Esophagus muscularis mucosa (tissue), 4 donors: ENCODE measurements at places on chromosomes 2 and 18. TPM values are rescaled to one million over a fixed set of nuclear protein-coding genes. Genes with fewer than 3 reads are reported as not detected.
A peak's percentile ranks its signal among the peaks of the same experiment; 100 is the strongest.

The CLEC4F gene
- total RNA-seq = 0.13 TPM

The MEIS1 gene
- total RNA-seq = 166 TPM

The KCNJ13 gene
- total RNA-seq = not detected

The PDCD1 gene
- total RNA-seq = 0.11 TPM

The ITGB1BP1 gene
- total RNA-seq = 91.4 TPM

The TWIST2 gene
- total RNA-seq = 37.4 TPM

The FOXD4L1 gene
- total RNA-seq = 0.17 TPM

The MZT2A gene
- total RNA-seq = 107 TPM

The CRYBA2 gene
- total RNA-seq = not detected

The INPP5D gene
- 8.0 TPM for total RNA-seq

The SPDYA gene
- 1.2 TPM for total RNA-seq

The ELOA2 gene
- total RNA-seq = not detected

DNA sequence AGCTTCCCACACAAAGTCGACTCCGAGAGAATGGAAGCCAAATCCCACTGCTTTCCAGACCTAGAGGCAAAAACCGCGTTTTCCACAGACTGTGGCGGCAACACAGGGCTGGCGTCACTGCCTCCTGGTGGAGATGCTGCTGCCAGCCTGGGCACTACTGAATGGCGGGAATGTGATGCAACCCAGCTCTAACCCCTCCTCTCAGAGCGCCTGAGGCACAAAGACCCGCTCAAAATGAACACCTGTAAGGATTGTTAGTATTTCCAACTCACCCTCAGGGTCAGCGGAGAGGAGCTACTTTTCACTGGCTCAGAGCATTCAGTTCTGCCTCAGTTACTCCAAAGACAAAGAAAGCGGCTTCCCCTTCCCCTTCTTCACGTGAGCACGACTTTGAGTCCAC lies 548.0 kb upstream of the SALL3 start:
- DNase-seq = peak; percentile 84

DNA sequence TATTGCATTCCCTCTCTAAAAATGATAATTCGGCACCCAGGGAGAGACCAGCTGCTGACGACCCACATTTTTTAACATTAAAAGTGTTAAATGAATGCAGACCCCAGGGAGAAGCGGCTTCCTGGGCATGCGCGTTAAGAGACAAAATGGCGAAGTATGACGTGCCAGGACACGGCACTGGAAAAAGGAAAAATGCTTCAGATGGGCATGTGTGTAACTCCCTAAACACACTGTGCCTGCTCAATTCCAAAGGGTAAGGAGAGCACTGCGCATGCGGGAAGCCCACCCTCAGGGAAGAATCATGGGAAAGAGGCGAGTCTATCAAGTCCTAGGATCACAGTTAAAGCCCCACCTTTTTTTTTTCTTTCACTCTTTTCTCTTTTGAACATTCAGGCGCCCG lies 58.1 kb downstream of the CYP26B1 start:
- no peak for DNase-seq

- DNase-seq = peak; percentile 91
Measured at GRCh38 chr18:10417664-10418063, 36.8 kb upstream of the APCDD1 start.

GRCh38 chr2:22800412-22800811 lies 584.6 kb upstream of the KLHL29 start:
- no peak for DNase-seq

GRCh38 chr18:8659609-8660242 lies 45.6 kb upstream of the MTCL1 start:
- DNase-seq = no peak

DNA sequence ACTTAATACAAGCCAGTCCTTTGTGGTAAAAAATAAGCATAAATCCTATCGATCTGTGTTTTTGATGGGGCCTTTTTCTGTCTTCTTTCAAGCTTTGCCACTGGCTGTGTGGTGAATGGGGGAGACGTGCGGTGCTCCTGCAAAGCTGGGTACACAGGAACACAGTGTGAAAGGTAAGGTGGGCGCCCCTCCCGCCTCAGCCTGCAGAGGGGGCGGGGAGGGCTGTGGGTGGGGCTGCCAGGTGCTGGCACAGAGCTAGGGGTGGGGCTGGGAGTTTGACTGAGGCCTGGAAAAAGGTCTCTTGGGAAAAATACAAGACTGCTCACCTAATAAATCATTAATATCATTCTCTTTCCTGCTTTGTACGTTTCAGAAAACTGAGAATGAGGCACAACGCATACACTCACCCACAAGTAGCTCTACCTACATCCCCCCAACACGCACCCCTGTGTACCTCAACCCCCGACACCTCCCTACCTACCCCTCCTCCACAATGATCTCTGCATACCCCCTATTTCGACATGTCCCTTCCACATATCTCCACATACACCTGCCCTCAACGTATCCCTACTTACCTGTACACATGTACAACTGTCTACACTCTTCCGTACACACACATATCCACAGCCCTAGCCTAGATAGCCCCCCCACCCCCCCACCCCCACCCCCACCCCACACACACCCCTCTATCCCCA lies 129.7 kb upstream of the TTC39C start:
- peak; percentile 88 for DNase-seq

DNA sequence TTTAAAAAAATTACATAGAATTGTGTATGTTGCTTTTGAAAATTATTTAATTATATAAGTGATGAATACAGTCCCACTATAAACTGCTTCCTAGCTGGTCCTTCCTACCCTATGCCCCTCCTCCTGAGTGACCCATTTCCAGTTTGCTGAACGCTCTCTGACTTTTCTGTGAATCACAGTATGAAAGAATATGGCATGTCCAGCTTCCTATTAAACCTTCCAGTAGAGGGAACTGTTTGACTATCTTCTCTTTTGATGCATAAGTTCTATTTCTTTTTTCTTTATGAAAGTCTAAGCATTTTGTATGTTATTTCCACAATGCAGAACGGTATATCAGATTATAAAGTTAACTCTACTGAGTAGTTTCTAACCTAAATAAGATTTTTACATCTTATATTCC lies 41.3 kb downstream of the PSMG2 start:
- DNase-seq = no peak

DNA sequence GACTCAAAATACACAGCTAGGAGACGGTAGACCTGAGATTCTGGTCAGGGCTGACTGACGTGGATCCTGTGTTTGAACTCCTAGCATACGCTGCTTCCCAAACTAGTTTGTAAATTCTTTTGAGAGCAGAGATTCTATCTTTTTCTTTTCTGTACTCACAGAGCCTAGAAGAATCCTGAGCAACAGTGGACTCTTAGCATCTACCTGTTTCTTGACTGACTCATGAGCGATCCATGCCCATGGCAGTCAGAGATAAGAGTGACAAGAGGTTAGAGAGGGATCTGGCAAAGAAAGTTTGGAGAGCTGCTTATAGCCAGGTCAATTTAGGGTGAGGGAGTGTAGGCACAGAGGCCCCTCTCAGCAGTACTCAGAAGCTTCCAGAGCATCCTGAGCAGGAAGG lies 41.1 kb upstream of the PPP1CB start:
- no peak for DNase-seq

GRCh38 chr2:109144721-109145120 lies 15.7 kb downstream of the SH3RF3 start:
- no peak for DNase-seq

DNA sequence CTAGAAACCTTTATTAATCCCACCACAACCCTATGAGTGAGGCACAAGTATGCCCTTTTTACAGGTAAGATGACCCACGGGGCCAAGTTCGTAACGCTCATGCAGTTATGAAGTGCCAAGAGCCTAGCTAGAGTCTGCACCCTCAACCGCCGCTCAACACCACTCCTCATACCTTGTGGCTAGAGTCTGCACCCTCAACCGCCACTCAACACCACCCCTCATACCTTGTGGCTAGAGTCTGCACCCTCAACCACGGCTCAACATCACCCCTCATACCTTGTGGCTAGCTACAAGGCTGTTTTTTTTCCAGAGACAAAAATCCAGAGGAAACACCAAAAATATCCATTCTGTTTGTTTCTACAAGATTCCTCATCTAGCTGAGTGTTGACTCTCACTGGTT lies 4.6 kb downstream of the TXNL4A start:
- DNase-seq = no peak

GRCh38 chr2:96897491-96898134 lies 27.7 kb upstream of the SEMA4C start:
- no peak for DNase-seq

DNA sequence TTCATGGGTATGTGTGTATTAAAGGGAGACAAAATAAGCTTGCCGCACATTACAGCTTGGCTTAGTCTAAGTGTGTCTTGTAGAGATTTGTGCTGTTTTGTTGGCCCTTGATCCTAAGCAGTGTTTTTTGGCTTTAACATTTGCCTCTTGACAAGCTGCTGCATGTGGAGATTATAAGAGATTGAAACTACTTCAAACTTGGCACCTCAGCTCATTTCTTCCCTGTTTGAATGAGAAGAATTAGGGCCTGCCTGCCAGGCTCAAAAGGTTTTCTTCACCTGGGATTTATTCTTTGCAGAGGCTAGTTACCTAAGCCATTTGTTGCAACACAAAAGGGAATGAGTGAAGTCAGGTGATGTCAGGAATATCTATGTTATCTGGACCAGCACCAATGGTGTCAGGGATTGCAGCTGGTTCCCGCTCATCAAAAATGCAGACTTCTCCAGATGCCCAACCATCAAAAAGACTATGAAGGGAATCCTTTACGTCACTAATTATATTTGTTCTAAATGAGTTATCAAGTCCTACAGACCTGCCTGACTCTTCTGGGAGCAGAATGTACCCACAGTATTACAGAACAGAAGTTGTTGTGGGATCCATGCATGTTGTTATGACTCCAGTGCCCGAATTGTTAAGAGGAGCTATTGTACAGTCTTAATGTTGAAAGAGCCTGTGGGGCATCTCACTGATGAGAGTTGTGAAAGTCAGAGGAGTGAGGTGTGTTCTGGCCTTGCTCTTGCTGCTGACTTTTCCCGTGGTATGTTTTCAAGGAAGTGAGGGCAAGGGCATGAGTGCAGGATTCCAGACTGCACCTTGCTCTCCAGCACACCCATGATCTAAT lies 31.0 kb downstream of the ABCA12 start:
- no peak for DNase-seq

- DNase-seq = peak; percentile 89
Measured at GRCh38 chr2:2902547-2903281, 474.9 kb downstream of the EIPR1 start.

GRCh38 chr2:10619643-10620042 lies 70.1 kb downstream of the NOL10 start:
- DNase-seq = peak; percentile 7

DNA sequence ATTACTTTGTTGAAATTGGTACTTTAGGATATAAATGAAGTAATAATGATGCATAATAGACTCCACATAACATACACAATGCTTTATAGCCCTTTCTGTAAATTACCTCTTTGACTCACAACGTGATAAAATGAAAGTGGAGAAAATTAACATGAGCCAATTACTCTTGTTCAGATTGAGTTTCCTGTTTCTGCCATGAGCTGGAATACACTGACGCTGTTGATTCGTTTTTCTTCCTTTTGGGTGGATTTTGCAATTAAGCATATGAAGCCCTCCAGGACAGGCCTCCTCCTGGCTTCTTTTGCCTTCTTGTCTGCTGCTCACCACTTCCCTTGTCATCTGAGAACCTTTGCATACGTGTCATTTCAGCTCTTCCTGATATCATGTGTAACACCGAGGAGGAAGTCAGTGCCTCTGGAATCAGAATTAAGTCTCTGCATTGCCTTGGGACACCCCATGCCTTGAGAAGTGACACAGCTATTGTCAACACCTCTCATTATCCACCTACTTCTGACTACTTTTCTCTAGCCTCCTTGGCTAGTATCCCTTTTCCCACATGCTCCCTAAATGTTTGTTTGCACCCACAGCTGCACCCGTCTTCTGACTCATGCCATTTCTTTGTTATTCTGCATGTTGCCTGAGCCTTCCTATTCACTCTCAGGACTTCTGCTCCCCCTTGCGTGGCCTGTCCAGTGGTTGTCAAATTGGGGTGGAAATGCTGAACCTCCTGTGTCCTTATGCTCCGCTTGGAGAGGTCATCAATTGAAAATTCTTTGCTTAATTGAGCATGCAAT lies 134.1 kb downstream of the FMNL2 start:
- DNase-seq = peak; percentile 87

GRCh38 chr2:42871372-42871771 lies 79.0 kb upstream of the HAAO start:
- no peak for DNase-seq

GRCh38 chr2:237733677-237734300 lies 64.8 kb upstream of the RBM44 start:
- DNase-seq = no peak

DNA sequence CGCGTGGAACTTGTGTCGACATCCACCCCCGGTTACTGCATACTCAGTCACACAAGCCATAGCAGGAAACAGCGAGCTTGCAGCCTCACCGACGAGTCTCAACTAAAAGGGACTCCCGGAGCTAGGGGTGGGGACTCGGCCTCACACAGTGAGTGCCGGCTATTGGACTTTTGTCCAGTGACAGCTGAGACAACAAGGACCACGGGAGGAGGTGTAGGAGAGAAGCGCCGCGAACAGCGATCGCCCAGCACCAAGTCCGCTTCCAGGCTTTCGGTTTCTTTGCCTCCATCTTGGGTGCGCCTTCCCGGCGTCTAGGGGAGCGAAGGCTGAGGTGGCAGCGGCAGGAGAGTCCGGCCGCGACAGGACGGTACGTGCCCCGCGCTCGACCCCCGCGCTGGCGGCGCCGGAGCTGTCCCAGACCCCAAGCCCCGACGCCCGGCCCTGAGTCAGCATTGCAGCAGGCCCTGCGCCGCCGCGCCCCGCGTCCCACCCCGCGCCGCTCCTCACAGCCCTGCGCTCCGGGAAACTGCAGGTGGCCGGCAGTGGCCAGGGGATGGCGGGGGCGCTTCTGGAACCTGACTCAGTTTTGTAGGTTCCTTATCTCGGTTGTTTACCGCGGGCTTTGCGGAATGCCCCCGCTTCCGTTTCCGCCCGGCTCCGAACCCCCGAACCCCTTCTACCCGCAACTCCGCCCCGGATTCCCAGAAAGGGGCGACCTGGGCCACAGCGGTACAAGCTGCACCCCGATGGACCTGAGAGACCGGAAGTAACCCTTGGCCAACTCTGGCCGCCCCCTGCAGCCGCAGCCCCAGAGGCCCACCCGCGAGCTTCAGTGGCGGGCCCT lies at the start of gene CFLAR:
CFLAR (plus strand) TSS at position 50 of the 844 bp plus-strand sequence. CDS start 13,702 bp downstream, outside the sequence.
- DNase-seq = peak; percentile 94

DNA sequence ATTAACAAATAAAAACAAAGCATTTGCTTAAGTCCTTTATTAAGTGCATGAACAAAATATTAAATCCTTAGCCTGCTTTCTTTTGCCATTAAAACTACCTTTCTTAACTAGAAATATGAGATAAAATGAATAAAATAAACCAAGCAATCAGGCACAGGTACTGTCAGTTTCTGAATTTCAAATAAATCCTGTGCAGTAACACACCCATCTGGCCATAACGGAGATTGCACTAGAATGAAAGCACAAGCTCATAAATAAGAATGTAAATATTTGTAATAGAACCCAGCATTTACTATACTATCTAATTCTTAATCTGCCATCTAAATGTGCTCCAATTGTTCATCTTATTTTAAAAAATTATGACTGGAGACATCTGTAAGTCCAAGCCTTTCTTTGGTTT lies 31.9 kb downstream of the PRKRA start:
- no peak for DNase-seq
